Esophagus squamous epithelium (tissue), 5 donors: ENCODE measurements at places on chromosomes 12 and 14. TPM values are rescaled to one million over a fixed set of nuclear protein-coding genes. Genes with fewer than 3 reads are reported as not detected.
A peak's percentile ranks its signal among the peaks of the same experiment; 100 is the strongest.

Gene PPP1R36
- total RNA-seq, result 1.3 TPM

Gene SIX4
- 0.49 TPM for total RNA-seq

DNA sequence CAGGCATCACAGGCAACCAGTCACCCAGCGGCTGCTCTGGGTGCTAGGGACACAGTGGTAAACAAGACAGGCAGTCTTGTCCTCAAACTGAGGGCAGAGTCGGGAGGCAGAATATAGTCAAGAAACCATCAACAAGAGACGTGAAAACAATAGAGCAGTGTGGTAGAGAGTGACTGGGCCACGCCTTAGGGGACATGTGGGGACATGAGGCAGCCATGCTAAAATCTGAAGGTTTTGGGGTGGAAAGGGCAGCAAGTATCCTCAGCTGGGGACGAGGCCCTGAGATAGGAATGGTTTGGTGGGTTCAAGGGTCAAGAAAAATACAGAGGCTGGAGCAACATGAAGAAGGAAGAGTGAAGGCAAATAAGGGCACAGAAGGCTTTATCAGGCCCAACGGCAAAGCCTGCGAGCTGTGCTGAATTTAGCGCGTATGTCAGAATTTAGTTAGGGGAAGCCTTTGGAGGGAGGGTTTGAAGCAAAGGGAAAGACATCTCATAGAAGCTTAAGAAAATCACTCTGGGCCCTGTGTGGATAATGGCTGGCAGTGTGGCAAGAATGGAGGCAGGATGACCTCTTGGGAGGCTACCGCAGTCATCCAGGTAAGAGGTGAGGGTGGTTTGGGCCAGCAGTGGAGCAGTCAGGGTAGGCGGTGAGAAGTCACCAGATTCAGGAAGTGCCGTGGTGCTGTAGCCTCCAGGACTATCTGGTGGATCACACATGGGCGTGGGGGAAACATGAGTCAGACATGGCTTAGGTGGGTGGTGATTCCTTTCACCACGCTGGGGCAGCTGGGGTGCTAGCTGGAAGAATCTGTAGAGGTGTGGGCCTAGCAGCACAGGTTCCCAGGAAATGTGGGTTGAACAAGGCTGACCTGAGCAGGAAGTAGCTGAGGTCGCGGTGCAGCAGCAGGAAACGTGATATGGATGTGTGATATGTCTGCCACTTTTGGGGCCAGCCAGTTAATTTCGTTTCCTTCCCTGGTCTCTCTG lies 3.0 kb downstream of the EVL start:
- peak overlapping the region; percentile 31 for H3K4me3 ChIP-seq
- no peaks in the 10 kb centered on the region for H3K27me3 ChIP-seq
- peak; percentile 23 for DNase-seq
- no peaks in the 10 kb centered on the region for H3K36me3 ChIP-seq
- peaks cover 18% of the 10 kb centered on the region for H3K4me1 ChIP-seq

DNA sequence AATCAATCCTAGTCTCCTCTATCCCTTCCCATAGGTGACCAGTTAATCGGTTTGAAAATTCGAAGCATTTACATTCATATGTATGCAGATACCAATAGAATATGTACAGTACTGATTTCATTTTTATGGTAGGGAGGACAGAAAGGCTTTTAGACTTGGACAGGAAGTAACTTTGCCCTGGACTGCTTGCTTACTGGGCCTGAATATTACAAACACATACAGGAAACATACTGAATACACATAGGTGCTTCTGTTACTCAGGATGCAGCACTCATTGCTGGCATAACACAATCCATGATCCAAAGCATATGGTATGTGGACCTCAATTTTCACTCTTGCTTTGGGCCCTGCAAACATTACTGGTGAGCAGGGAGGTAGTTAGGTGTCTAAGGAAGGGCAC lies 71.1 kb downstream of the CATSPERB start:
- H3K27ac ChIP-seq, result no peak overlapping the region
- no peak overlapping the region for H3K4me3 ChIP-seq
- no peaks in the 10 kb centered on the region for H3K27me3 ChIP-seq
- DNase-seq, result no peak

DNA sequence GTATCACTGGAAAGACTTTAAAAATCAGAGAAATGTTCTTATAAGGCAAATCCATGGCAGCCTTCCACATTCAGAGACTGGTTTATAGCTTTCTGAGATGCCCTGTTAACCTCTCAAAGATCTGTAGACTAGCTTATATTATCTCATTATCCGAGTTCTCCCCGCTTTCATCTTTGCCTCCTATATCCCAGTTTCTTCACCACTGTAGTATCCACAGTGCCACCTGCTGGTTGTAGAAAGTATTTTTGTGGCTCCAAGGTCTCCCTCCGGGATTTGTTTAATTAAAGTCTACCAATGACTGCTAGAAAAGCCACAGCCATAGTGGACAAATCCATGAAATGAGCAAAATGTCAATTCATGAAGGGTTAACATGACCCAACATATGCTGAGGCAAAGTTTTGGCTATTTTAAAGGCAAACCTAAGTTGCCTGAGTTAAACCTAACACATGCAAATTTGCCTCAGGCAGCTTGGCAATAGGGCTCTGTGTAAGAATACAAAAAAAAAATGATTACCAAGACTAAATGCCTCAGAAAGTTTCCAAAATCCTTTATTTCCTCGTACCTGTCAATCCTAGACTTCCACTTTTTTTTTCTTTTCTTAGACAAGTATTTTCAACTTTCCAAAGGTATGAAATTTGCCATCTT lies 218.8 kb upstream of the BMP4 start:
- H3K27me3 ChIP-seq, result no peaks in the 10 kb centered on the region
- DNase-seq, result no peak
- no peaks in the 10 kb centered on the region for H3K36me3 ChIP-seq
- peaks cover 7% of the 10 kb centered on the region for H3K4me1 ChIP-seq
- no peak overlapping the region for H3K4me3 ChIP-seq

DNA sequence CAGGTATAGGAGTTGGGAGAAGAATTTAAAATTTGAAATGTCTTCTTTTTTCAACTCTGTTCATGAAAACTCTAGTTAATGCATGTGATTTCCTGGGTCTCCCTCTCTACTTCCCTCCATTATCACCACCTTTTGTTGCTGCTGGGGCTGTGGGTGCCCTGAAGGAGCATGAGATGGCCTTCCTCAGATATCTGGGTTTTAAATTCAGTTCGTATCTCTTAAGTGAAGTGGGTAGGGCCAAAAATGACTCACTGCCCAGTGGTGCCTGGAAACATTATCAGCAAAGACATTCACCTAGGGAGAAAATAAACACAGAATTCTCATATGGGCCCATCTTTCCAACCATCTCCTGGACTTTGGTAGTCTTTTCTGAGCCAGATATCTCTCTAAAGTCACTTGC lies 234.9 kb upstream of the PLEKHG7 start:
- H3K27me3 ChIP-seq, result no peaks in the 10 kb centered on the region
- DNase-seq, result no peak
- H3K36me3 ChIP-seq, result no peaks in the 10 kb centered on the region
- H3K4me1 ChIP-seq, result peaks cover 10% of the 10 kb centered on the region

DNA sequence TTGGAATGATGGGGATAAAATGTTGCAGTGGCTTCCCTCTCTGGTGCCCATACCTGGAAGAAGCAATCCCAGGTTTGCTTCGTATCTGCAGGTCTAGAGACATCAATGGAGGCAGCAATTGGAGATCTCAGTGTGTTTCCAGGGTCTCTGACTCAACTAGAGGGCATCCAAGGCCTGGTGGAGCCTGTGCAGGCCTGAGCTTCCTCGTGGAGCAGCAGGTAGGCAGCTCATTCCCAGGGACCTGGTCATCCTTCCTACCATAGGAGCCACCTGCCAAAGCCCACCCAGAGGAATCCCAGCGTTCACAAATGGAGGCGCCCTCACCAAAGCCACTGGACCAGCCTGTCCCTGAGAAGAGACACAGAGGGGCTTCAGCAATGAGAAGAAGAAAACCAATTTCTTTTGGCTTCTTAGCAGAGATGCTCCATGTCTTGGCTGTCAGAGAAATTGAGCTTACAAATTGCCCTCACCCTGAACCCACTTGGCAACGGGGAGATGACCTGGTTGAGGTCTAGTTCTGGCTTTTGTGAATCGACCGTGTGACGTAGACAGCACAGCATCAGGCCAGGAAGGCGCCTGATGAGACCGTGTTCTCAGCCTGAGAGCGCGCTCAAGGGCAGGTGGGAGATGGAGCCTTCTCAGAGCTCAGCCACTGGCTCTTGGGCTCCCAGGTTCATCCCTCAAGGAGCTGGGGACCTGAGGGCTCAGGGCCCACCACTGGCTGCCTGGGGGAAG lies 283.6 kb downstream of the DPF3 start:
- DNase-seq, result no peak
- H3K4me1 ChIP-seq, result peaks cover 6% of the 10 kb centered on the region
- H3K36me3 ChIP-seq, result no peaks in the 10 kb centered on the region

DNA sequence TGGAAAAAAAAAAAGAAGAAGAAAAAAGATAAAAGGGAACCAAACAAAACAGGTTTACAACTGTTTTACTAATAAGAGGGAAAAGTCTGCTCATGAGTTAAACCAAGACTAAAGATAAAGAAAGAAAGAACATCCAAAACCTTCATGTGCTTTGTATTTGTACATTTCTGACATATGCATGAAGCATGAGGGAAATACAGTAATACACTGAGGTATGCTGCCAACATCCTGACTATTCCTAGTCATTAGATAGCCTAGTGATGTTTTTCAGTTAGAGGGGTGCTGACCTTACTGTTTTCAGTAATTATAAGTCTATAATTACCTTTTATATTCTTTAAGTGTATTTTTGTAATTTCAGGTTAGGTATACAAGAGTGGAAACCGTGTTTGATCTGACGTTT lies 793.3 kb downstream of the DIO2 start:
- no peak overlapping the region for H3K27ac ChIP-seq
- H3K27me3 ChIP-seq, result no peaks in the 10 kb centered on the region
- no peaks in the 10 kb centered on the region for H3K4me1 ChIP-seq
- no peaks in the 10 kb centered on the region for H3K36me3 ChIP-seq
- H3K4me3 ChIP-seq, result no peak overlapping the region

DNA sequence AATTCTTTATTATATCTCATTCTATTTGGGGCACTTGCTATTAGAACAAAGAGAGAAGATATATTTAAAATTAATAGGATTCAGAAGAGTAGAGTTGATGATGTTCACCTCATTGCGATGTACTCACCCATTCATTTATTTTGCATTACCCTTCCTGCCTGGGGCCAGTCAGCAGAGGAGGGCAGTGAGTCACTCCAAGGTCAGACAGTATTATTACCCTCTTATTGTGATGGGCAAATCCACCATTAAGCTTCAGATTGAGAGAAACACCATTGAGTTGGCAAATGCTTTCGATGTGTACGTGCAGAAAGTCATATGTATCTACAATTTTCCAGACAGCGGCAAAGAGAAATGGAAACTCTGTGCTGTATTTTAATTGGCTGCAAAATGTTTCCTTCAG lies 134.2 kb downstream of the BICD1 start:
- H3K36me3 ChIP-seq, result no peaks in the 10 kb centered on the region
- no peak for DNase-seq
- H3K4me1 ChIP-seq, result no peaks in the 10 kb centered on the region
- peak overlapping the region; percentile 43 for H3K27ac ChIP-seq
- no peaks in the 10 kb centered on the region for H3K27me3 ChIP-seq

GRCh38 chr12:132490422-132491137 lies 629 bp downstream of the FBRSL1 start:
- peaks cover 66% of the 10 kb centered on the region for H3K4me1 ChIP-seq
- DNase-seq, result no peak
- peak overlapping the region; percentile 67 for H3K4me3 ChIP-seq
